ENCODE measurements at places on chromosomes 13 and 19.

DNA sequence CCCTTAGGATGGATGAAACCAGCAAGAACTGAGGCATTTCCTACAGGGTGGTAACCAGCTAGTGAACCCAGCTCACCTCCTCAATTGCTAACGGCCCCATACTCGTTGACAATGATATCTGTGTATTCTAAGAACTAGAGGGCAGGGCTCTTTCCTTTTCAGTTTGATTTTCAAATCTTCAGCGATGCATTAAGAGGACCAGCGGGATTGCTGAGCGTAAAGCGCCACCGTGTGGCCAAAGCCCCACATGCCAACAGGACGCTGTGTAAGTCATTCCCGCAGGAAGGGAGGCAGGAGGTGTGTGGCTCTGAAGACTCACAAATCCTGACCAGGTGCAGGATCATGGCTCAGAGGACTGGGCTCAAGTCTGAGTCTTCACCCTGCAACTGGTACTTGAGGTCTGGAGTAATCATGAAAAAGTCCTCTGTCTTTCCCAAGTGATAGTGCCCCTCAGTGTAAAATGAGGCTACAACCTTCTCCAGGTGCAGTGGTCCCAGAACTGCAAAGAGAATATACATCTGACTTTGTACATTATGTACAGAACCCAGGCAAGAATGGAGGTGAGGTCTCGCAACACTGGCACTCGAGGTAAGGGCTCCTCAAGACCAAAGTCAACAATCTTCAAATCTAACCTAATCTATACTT lies 40.9 kb downstream of the C13orf42 start:
- peak; percentile 75 for DNase-seq

GRCh38 chr19:16374436-16374835 lies 49.8 kb downstream of the KLF2 start:
- no peak for DNase-seq

DNA sequence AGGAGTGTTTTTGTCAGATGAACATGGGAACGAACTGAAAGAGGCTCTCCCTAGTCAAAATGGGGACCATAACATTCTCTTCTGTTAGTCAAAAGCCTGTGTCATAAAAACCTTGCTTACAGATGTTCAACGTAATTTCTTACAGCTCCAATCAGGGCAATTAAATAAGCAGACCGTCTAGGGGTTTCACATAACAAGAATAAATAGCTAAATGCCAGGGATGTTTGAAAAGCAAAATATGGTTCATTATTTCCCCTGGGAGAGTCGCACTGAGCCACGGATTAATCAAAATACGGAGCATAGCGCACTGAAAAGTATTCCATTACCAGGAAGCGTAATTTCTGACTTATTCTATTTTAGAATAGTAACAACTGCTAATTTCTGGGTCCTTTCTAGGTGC lies 63.7 kb upstream of the MRI1 start:
- DNase-seq: no peak

- peak; percentile 42 for DNase-seq
These were observed 64.3 kb downstream of the CACNA1A start for GRCh38 chr19:13441810-13442512.

GRCh38 chr13:59494560-59494970 lies 669.2 kb downstream of the DIAPH3 start:
- peak; percentile 78 for DNase-seq
